ENCODE measurements at places on chromosomes 4 and X.

GRCh38 chr4:82551734-82552133, 10.1 kb downstream of the TMEM150C start:
- no peak for DNase-seq

- DNase-seq, result no peak
Observed at GRCh38 chrX:7147413-7147977, at the start of gene STS. Gene STS (plus strand): TSS chrX:7147712. CDS start chrX:7253200, 105,488 bp downstream.

- no peak for DNase-seq
Observed at GRCh38 chr4:15149234-15149838, 147.1 kb downstream of the CPEB2 start.

- DNase-seq, result no peak
Observed at GRCh38 chr4:13546941-13547484, 2.7 kb upstream of the NKX3-2 start.

- no peak for DNase-seq
Observed at GRCh38 chr4:24249972-24250371, 334.4 kb downstream of the DHX15 start.

GRCh38 chrX:1223242-1223600, 10.8 kb upstream of the CRLF2 start:
- DNase-seq, result no peak

DNA sequence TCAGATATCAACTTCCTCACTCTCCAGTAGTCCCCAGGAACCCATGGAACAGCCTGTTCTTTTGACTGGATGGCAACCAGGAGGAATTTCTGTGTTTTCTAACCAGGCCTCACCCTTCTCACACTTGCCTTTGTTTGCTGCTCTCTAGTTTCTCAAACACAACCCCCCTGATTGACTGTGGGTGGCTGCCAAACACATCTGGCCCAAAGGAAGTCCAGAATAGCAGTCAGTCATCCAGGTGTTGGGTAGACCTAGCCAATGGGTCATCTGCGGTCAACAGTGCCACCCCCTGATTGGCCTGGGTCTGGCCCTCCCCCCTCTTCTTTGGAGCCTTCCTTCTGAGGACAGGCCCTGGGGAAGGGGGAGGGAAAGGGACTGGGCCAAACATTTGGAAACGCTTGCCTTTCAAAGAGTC, 53.7 kb downstream of the MSX1 start:
- no peak for DNase-seq

- DNase-seq, result no peak
Observed at GRCh38 chr4:169854090-169854489, 96.3 kb upstream of the HPF1 start.

Data from EH (cell line).